ENCODE measurements at places on chromosomes 11 and 22.

DNA sequence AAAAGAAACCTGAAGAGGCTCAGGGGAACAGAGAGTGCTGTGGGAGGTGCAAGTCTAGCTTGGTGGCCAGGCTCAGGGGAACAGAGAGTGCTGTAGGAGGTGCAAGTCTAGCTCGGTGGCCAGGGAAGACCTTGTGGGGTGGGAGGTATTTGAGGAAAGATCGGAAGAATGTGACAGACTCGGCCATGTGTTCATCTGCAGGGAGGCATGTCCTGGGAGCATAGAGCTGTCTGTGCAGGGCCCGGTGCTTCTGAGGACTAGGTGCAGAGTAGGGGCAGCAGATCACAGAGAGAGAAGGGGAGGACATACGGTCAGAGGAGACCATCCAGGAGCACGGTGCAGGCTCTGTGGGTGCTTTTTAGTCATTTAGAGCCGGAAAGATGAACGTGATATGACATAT lies 10.8 kb downstream of the IFITM10 start:
- H3K27ac ChIP-seq, result no peak overlapping the region
- H3K27me3 ChIP-seq, result peaks cover 8% of the 10 kb centered on the region
- no peaks in the 10 kb centered on the region for H3K4me1 ChIP-seq
- H3K4me3 ChIP-seq, result no peak overlapping the region
- H3K36me3 ChIP-seq, result peaks cover 12% of the 10 kb centered on the region

DNA sequence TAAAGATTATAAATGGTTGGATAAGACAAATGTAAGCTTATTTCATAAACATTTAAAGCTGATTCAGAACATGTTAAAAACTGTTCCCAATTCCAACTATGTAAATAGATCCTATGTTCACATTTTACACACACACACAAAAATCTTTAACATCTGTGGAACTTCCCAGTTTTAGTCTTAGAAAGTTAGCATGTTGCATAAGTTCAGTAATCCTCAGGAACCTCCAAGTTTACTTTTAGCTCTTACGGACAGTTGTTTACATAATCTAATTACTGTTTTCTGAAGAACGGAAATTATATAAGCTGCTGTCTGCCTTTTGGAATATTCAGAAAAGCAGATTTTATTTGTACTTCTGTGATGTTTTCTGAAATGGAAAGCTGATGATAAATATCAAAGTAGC lies 53.3 kb downstream of the PANX1 start:
- H3K4me3 ChIP-seq, result no peak overlapping the region
- DNase-seq, result no peak
- no peaks in the 10 kb centered on the region for H3K27me3 ChIP-seq

GRCh38 chr22:25358421-25359170 lies 139.2 kb downstream of the CRYBB2 start:
- H3K36me3 ChIP-seq, result peaks cover 11% of the 10 kb centered on the region
- no peak overlapping the region for H3K27ac ChIP-seq
- no peak overlapping the region for H3K4me3 ChIP-seq
- peaks cover 11% of the 10 kb centered on the region for H3K27me3 ChIP-seq
- H3K4me1 ChIP-seq, result no peaks in the 10 kb centered on the region

DNA sequence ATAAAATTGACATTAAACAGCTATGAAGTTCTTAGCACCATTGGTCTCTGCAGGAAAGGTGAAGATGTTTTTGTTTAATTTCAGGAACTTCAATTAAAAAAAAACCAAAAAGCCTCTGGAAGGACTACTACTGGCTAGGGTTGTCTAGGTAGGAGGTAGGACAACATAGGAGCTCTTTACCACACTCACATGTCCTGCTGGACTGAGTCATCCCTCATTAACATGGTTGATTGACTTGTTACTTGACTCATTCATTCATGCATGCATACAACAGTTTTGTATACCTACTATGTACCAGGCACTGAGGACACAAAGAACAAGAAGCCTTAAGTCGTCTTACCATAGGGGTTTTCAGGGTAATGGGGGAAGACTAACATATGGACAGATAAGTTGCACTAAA lies 216.9 kb upstream of the ARHGAP20 start:
- no peaks in the 10 kb centered on the region for H3K4me1 ChIP-seq
- no peaks in the 10 kb centered on the region for H3K36me3 ChIP-seq
- no peak overlapping the region for H3K4me3 ChIP-seq
- H3K27ac ChIP-seq, result no peak overlapping the region

- peaks cover 3% of the 10 kb centered on the region for H3K4me1 ChIP-seq
- no peak overlapping the region for H3K4me3 ChIP-seq
- DNase-seq, result no peak
- H3K36me3 ChIP-seq, result no peaks in the 10 kb centered on the region
- no peak overlapping the region for H3K27ac ChIP-seq
- H3K27me3 ChIP-seq, result no peaks in the 10 kb centered on the region
Measured at GRCh38 chr11:25094085-25094802, 597.4 kb downstream of the LUZP2 start.

GRCh38 chr11:72812967-72813739 lies 1.1 kb upstream of the ATG16L2 start:
- peak overlapping the region; percentile 67 for H3K27ac ChIP-seq
- peaks cover 11% of the 10 kb centered on the region for H3K36me3 ChIP-seq
- peak overlapping the region; percentile 91 for H3K4me3 ChIP-seq
- DNase-seq, result peak; percentile 61

- peaks cover 36% of the 10 kb centered on the region for H3K36me3 ChIP-seq
- DNase-seq, result no peak
- H3K27me3 ChIP-seq, result peaks cover 27% of the 10 kb centered on the region
- H3K27ac ChIP-seq, result peak overlapping the region; percentile 94
- peak overlapping the region; percentile 97 for H3K4me3 ChIP-seq
Measured at GRCh38 chr11:3838504-3838903, 2.3 kb downstream of the RHOG start.

GRCh38 chr11:43555816-43556611 lies 124.5 kb upstream of the HSD17B12 start:
- no peaks in the 10 kb centered on the region for H3K36me3 ChIP-seq
- H3K4me3 ChIP-seq, result no peak overlapping the region
- peaks cover 20% of the 10 kb centered on the region for H3K4me1 ChIP-seq
- DNase-seq, result no peak
- no peak overlapping the region for H3K27ac ChIP-seq

DNA sequence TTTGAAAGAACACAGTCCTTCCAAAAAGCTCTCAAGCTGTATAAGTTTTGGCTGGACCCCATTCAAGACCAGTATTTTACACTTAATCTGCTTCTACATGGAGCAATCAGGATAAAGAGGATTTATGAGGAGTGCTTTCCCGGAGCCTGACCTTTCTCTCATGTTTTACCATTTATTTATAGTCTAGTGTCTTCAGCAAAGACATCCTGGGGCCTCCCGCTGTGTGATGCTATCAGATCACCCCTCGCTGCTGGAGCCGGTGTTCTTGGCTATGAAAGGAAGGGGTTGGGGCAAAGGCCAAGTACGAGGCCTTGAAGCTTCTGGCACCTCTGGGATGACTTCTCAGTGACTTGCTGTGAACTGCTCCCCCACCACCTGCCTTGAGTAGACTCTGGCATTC lies 189.6 kb downstream of the ADAMTS15 start:
- H3K36me3 ChIP-seq, result no peaks in the 10 kb centered on the region
- H3K27ac ChIP-seq, result no peak overlapping the region
- no peak for DNase-seq
- no peak overlapping the region for H3K4me3 ChIP-seq
- peaks cover 5% of the 10 kb centered on the region for H3K27me3 ChIP-seq

DNA sequence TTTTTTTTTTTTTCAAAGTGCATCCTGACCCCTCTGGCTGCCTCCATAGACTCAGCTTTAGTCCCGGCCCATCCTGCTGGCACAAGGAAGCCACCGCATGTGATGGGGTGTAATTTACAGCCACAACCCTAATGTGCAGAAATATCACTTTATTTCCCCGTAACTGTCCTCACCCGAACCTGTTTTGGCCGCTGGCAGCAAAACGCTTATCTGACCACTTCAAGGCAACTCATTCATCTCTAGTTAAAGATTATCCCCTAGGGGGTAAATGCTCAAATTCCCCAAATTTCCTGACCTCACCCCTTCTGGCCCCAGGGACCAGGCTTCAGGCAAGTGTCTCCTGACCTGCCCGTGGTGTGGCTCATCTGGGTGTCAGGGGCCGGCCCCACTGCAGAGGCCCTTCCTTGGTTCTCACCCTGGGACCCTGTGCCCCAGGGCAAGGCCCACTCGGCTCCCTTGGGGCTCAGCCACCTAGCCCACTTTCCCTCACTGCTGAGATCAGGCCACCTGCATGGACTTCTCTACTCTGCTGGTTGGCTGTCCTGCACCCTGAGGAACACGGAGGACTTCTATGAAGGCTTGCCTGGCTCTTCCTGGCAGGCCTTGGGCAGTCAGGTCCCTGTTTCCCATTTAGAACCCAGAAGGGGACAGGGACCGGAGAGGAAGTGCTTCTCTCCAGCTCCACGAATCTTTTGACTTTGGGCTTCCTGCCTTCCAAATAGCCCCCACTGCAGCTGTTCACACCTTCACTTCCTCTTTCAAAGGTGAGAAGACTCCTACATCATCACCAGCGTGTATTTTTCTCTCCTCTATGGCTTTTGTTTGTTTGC lies 53.3 kb downstream of the WNT11 start:
- peaks cover 30% of the 10 kb centered on the region for H3K4me1 ChIP-seq
- H3K27ac ChIP-seq, result peak overlapping the region; percentile 9
- no peak for DNase-seq
- no peaks in the 10 kb centered on the region for H3K36me3 ChIP-seq
- peaks cover 4% of the 10 kb centered on the region for H3K27me3 ChIP-seq

DNA sequence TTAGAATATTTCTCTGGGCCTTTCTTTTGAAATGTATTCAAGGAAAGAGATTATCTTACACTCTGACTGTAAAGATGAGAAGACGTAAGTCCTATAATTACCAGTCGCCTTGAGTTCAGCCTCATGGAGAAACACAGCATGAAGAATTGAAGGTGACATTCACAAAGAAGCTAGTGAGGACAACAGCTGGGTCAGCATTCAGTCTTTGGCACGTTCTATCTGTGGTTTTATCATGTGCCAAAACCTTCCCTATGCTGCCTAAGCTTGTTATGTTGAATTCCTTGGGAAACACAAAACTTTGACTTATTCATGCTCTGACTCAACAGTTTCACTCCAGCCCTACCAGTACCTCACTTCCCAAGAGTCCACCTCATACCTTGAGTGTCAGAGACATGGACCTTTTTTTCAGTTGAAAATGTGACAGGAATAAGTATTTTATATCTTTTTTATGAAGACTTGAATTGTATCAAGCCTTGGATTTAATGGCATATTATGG lies 198.8 kb upstream of the KIRREL3 start:
- DNase-seq, result no peak
- H3K27me3 ChIP-seq, result no peaks in the 10 kb centered on the region
- no peaks in the 10 kb centered on the region for H3K4me1 ChIP-seq
- H3K27ac ChIP-seq, result no peak overlapping the region
- H3K4me3 ChIP-seq, result no peak overlapping the region

GRCh38 chr11:13140028-13140870 lies 131.1 kb downstream of the RASSF10 start:
- no peak overlapping the region for H3K27ac ChIP-seq
- no peak overlapping the region for H3K4me3 ChIP-seq
- H3K36me3 ChIP-seq, result no peaks in the 10 kb centered on the region
- H3K4me1 ChIP-seq, result peaks cover 63% of the 10 kb centered on the region
- peaks cover 2% of the 10 kb centered on the region for H3K27me3 ChIP-seq
- no peak for DNase-seq

- H3K4me1 ChIP-seq, result peaks cover 3% of the 10 kb centered on the region
- H3K36me3 ChIP-seq, result peaks cover 8% of the 10 kb centered on the region
- peak overlapping the region; percentile 34 for H3K4me3 ChIP-seq
- H3K27ac ChIP-seq, result no peak overlapping the region
- peaks cover 10% of the 10 kb centered on the region for H3K27me3 ChIP-seq
Measured at GRCh38 chr11:64854534-64855502, 10.4 kb upstream of the CDC42BPG start.

- H3K27ac ChIP-seq, result no peak overlapping the region
- no peak for DNase-seq
- H3K27me3 ChIP-seq, result no peaks in the 10 kb centered on the region
- H3K36me3 ChIP-seq, result no peaks in the 10 kb centered on the region
- H3K4me1 ChIP-seq, result no peaks in the 10 kb centered on the region
Measured at GRCh38 chr11:114612686-114613085, 17.1 kb upstream of the NXPE4 start.

DNA sequence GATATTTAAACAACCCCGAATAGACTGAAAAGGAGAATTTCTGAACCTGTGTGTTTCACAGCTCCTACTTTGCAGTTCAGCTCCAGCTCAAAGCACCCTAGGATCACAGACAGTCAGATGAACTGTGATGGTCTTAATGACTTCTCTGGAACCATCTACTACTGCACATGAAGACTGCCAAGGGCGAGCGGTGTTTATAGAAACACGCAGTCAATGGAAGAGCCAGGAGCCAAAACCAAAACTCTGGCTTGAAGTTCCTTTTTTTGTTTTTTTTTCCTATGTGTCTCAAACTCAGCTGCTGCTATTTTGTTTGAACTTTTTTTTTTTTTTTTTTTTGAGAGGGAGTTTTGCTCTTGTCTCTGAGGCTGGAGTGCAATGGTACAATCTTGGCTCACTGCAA lies 382.6 kb upstream of the SYN3 start:
- H3K4me1 ChIP-seq, result peaks cover 3% of the 10 kb centered on the region
- no peak overlapping the region for H3K27ac ChIP-seq
- no peaks in the 10 kb centered on the region for H3K36me3 ChIP-seq
